ENCODE measurements at places on chromosomes 3 and 15. TPM values are rescaled to one million over a fixed set of nuclear protein-coding genes. Genes with fewer than 3 reads are reported as not detected.

- H3K36me3 ChIP-seq: no peaks in the 10 kb centered on the region
- no peaks in the 10 kb centered on the region for H3K27me3 ChIP-seq
- no peak for DNase-seq
- no peak overlapping the region for H3K4me3 ChIP-seq
- H3K4me1 ChIP-seq: no peaks in the 10 kb centered on the region
- no peak overlapping the region for H3K27ac ChIP-seq
These were observed 32.5 kb upstream of the CCDC54 start for GRCh38 chr3:107344722-107345121.

DNA sequence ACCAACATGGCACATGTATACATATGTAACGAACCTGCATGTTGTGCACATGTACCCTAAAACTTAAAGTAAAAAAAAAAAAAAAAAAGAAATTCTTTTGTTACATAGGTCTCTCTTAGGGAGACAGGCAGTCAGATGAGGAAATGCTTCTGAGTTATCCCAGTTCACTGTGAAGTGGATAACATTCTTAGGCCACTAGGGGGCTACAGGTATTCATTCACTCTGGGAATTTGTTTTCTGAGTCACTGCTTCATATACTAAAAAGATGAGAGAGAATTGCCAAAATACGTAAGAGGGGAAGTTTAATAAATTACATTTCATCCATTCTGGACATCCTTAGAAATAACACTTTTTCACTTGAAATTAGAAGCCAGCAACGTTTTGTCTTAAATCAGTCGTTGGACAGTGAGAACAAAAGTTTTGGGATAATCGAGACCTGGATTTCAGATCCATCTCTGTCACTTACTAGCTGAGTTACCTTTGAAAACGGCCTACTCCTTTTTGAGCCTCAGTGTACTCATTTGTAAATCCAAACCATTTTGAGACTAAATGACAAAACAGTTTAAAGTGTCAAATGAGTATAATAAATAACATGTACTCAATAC is 738.4 kb upstream of the ALCAM start:
- no peaks in the 10 kb centered on the region for H3K36me3 ChIP-seq
- DNase-seq: no peak
- no peak overlapping the region for H3K4me3 ChIP-seq
- no peaks in the 10 kb centered on the region for H3K4me1 ChIP-seq

DNA sequence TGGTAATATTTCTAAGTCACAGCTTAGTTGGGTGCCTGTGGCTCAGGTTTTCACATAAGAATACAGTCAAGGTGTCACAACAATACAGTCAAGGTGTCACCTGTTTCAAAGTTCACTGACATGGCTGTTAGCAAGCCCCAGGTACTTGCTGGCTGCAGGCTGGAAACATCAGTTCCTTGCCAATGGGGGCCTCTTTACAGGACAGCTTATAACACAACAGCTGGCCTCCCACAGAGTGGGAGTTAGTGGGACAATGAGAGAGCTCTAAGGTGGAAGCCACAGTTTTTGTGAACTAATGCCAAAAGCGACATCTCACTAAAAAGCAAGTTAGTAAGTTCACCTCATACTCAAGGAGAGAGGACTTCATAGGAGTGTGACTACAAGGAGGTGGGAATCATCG is 45.4 kb downstream of the GPR156 start:
- H3K27ac ChIP-seq: no peak overlapping the region
- H3K4me1 ChIP-seq: no peaks in the 10 kb centered on the region
- DNase-seq: no peak
- no peak overlapping the region for H3K4me3 ChIP-seq

DAZL gene
- total RNA-seq: not detected

DNA sequence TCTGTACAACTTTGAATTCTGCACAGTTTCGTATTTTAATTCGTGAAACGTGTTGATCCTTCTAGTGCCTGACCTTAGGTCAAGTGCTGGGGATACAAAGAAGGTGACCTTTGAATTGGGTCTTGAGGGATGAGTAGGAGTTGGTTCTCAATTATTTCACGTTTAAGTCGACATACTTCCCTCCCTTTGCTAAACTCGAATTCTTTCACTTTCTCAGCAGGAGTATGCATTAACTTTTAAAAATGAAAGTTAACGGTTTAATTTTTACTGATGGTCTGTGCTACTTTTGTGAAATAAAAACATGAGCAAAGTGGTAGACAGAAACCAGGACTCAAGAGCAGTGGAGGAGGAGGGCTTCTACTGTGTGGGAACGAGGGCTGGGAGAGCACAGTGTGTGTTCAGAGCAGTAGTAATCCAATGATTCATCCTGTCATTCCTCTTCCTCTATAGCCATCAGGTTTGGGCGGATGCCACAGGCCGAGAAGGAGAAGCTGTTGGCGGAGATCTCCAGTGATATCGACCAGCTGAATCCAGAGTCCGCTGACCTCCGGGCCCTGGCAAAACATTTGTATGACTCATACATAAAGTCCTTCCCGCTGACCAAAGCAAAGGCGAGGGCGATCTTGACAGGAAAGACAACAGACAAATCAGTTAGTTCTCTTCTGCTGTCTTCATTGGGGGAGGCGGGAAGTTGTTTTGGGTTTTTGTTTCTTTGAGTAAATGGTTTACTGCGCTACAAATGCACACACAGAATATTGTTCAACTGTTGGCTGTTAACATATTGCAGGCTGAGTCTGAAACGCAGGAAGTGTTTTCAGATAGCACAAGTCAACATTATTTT is 78.6 kb upstream of the TSEN2 start:
- no peaks in the 10 kb centered on the region for H3K27me3 ChIP-seq

- peaks cover 88% of the 10 kb centered on the region for H3K4me1 ChIP-seq
- H3K4me3 ChIP-seq: peak overlapping the region; percentile 40
- H3K27me3 ChIP-seq: no peaks in the 10 kb centered on the region
- H3K36me3 ChIP-seq: no peaks in the 10 kb centered on the region
These were observed 6.9 kb downstream of the PLXND1 start for GRCh38 chr3:129599607-129600006.

Measured in Panc1 (cell line).